Inflammatory macrophage treated with lipopolysaccharide for 1 hour (primary cell): ENCODE measurements at places on chromosomes 4 and X.

GRCh38 chrX:15391850-15392249 is 7.6 kb upstream of the VEGFD start:
- DNase-seq, result no peak

DNA sequence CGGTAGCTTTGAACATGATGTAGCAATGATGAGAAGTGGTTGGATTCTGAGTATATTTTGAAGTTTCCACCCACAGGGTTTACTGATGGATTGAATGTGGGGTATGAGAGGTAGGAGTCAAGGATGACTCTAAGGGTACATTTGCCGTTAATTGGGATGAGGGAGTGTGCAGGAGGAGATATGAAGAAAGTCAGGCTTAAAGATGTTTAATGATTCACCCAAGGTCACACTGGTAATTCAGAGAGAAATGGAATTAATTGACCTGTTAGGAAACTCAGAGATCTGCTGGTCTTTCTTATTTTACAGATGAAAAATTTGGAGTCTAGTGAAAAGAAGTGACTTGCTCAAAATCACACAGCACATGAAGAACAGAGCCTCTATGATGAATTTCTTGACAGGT is 390.7 kb downstream of the GBA3 start:
- DNase-seq, result no peak

- no peak for DNase-seq
Measured at GRCh38 chrX:94051926-94052325, 377.9 kb downstream of the FAM133A start.

DNA sequence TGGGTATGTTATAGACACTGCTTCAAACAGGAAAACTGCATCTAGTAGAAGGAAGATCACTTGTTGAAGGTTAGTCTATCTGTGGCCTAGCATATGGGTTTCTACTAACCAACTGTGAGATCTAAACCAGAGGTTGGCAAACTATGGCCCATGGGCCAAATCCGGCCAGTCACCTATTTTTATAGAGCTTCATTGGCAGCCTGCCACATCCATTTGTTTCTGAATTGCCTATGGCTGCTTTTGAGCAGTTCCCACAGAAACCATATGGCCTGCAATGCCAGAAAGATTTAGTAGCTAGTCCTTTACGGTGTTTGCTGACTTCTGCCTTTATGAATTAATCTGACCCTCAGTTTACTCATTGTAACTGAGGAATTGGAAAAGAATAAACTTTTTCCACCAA is 71.1 kb downstream of the MID1 start:
- DNase-seq, result no peak

- no peak for DNase-seq
Measured at GRCh38 chr4:173214661-173215060, 46.0 kb downstream of the GALNT7 start.

DNA sequence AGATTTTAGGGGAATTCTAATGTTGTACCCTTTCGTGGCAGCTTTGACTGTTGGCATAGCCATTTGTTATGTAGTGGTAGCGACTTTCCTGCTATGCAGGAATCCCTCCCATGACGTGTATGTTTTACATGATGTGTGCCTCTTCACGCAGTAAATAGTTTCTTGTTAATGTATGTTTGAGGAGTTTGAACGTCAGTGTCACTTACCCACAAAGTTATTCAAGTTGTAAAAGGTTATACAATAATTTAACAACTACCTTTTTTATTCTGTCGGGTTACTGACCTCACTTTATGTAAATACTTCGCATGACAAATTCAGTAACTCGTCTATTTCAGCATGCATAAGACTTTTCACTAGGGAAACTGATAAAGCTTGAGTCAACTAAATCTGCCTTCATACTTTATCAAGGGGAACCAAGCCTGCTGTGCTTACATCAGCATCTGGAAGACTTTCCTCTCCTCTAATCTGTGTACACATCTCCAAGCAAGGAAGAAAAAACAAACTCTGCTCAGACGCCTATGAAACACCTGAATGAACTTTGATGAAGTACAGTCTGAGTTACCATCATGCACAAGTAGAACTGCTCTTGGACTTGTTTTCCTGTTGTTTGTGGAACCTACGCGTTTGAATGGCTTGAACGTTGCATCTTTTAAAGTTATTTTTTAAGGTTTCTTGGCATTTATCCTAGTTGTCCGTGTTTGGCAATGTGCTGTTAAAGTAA is 61.2 kb downstream of the SLC9A6 start:
- no peak for DNase-seq

DNA sequence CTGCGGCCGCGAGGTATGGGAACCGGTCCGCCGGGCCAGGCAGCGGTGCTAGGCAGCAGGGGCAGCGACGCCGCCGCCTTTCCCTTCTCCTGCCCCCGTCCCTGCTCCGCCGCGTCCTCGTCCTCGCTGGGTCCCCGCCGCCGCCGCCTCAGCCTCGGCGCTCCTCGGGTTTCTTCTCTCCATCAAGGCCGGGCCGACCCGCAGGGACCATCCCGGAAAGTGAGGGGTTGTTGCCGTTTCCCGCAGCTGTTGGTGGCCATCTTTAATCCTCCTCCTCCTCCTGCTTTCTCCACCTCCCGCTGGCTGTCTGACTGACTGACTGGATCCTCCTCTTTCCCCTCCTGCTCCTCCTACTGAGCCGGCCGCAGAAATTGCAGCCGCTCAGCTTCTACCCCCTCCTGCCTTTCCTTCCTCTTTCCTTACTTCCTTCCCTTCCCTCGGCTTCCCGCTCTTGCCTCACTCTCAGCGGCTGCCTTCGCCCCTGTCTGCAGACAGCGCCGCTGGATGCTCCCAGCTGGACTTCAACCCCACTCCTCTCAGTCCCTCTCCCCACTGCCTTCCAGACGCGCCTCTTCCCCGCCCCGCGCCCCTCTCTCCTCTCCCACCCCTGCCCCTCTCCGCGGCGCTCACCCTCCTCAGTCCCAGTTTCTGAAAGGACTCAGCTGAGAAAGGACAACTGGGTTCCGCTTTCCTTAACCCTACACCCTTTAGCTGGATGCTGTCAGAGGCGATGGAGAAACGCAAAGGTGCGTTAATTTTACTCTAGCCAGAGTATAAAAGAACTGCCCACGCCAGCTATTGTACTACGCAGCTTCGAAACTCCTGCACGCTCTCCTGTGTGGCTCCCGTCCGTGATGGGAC is at the start of gene WDFY3:
Gene WDFY3, minus strand, starts transcription at position 309 of the 861 bp plus-strand sequence. CDS start 106,099 bp downstream, outside the sequence.
- DNase-seq, result peak; percentile 87
